Thymus (tissue), 14 donors: ENCODE measurements at places on chromosomes 16 and 17.

- no peak overlapping the region for H3K27ac ChIP-seq
- H3K4me1 ChIP-seq, result no peaks in the 10 kb centered on the region
These were observed 7.6 kb downstream of the RUNDC3A start for GRCh38 chr17:44315760-44316731.

- H3K4me1 ChIP-seq, result no peaks in the 10 kb centered on the region
- DNase-seq, result no peak
- H3K27ac ChIP-seq, result no peak overlapping the region
- no peaks in the 10 kb centered on the region for H3K27me3 ChIP-seq
- peaks cover 21% of the 10 kb centered on the region for H3K36me3 ChIP-seq
These were observed 16.1 kb downstream of the NUDT16L1 start for GRCh38 chr16:4709481-4709880.

- H3K27ac ChIP-seq, result no peak overlapping the region
- H3K4me3 ChIP-seq, result no peak overlapping the region
- no peaks in the 10 kb centered on the region for H3K36me3 ChIP-seq
- peaks cover 64% of the 10 kb centered on the region for H3K27me3 ChIP-seq
These were observed 2.6 kb upstream of the GRIN2C start for GRCh38 chr17:74862108-74862901.

- H3K36me3 ChIP-seq, result no peaks in the 10 kb centered on the region
- no peak for DNase-seq
- H3K4me3 ChIP-seq, result no peak overlapping the region
- H3K4me1 ChIP-seq, result peaks cover 31% of the 10 kb centered on the region
- no peaks in the 10 kb centered on the region for H3K27me3 ChIP-seq
These were observed 256.3 kb upstream of the SDK2 start for GRCh38 chr17:73900516-73900915.

DNA sequence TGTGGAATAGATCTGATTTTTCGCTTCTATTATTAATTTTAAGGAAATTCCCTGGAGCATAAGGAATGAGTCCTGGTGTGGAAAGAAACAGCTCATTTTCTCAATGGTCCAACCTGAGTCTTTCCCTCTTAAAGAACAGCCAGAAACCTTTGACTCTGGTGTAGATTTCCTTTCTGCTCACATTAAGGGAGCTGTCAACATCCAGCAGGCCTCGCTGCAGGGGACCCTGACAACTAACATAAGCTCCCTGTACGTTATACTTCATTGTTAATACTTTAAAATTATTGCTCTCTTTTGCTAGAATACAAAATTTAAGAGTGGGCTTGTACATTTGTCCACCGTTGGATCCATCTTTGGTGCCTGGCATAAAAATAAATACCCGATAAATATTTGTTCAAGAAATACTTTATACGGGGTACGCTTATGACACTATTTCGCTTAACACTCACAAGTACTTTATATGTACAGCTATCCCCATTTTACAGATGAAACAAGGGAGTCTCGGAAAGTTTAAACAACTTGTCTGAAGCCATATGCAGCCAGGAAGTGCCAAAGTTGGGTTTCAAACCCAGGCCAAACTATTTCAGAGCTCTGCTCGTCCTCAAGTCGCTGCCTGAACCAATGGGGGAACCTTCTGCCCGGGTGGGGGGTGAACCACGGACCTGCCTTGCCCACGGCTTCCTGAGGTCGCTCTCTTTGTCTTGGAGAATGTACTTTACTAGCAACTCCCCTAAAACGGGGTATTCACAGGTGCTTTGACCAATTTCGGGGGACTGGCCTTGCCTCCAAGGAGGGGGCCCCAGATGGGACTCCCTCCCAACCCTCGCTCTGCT is 611 bp downstream of the SMARCE1 start:
- H3K27me3 ChIP-seq, result no peaks in the 10 kb centered on the region
- H3K27ac ChIP-seq, result peak overlapping the region; percentile 99
- H3K4me1 ChIP-seq, result peaks cover 15% of the 10 kb centered on the region
- peaks cover 5% of the 10 kb centered on the region for H3K36me3 ChIP-seq
- no peak for DNase-seq

DNA sequence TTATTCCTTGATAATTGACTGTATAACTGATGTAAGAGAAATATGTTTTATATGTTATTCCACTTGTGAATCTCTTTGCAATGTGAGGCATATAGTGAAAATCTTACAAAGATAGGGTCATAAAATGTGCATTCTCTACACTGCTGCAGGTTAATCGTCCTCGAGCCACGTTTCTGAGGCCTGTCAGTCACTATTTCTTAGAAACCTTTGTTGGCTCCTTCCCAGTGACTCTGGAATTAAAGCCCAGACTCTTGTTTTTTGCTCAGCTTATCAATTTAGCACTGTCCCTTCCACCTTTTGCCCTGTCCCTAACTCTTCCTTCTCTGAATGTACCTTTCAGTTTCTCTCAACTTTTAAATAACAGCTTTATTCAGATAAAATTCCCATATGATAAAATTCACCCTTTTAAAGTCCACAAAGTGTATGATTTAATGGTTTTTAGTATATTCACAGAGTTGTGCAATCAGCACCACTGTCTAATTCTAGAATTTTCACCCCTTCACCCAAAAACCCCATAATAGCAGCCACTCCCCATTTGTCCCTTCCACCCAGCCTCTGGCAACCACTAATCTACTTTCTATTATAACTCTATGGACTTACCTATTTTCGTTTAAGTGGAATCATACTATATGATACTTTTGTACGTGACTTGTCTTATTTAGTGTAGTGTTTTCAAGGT is 8.6 kb downstream of the TNRC6A start:
- peaks cover 4% of the 10 kb centered on the region for H3K36me3 ChIP-seq
- no peak for DNase-seq
- no peaks in the 10 kb centered on the region for H3K27me3 ChIP-seq
- no peak overlapping the region for H3K27ac ChIP-seq
- no peak overlapping the region for H3K4me3 ChIP-seq

DNA sequence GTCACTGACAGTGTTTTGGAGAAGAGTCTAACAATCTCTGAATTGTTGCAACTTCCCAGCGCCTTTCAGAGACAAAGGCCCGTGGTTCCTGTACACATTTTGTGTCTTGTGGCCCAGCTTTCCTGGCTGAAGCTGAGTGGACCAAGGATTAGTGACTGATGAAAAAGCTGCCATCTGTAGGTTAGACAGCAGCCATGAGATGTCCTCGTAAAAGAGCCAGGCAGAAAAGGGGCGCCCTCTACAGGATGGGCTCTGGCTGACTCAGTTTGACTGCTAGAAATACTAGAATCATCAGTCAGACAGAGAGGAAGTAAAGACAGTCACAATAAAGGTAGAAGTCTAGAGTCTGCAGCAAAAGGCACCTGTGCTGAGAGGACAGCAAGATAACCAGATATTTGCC is 26.5 kb upstream of the NF1 start:
- H3K27me3 ChIP-seq, result no peaks in the 10 kb centered on the region
- no peak overlapping the region for H3K4me3 ChIP-seq

DNA sequence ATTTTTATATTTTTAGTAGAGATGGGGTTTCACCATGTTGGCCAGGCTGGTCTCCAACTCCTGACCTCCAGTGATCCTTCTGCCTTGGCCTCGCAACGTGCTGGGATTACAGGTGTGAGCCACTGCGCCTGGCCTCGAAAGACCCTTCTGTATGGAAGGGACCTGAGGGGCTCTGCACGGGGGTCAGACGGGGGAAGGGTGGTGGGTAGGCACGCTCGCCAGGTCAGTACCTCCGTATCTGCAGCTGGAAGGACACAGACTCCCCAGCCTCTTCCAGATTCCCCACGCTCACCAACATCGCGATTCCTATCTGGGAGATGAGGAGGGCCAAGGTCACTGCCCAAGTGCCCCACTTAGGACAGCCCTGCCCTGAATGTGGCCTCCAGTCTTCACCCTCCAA is 12.7 kb downstream of the ITGA2B start:
- no peaks in the 10 kb centered on the region for H3K4me1 ChIP-seq
- H3K27me3 ChIP-seq, result peaks cover 2% of the 10 kb centered on the region
- H3K4me3 ChIP-seq, result no peak overlapping the region
- no peak overlapping the region for H3K27ac ChIP-seq
- DNase-seq, result no peak
- H3K36me3 ChIP-seq, result no peaks in the 10 kb centered on the region

DNA sequence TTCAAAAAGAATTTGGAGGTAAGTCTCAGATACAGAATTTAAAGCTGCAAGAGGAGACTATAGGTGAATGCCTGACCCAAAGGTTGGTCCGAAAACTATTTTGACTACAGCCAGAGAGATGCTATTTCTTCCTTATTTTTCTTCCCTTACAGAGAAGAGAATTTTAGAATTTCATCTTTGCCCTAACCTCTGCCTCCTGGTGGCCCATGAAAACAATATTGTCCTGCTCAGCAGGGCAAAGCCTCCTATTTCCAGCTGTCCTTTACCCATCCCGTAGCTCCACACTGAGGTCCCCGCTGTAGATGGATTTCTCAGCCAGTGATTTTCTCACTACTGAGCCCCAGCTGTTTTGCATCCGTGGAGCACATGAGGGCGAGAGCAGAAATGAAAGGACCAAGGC is 24.6 kb downstream of the HOXB1 start:
- no peaks in the 10 kb centered on the region for H3K27me3 ChIP-seq
- no peaks in the 10 kb centered on the region for H3K4me1 ChIP-seq
- no peaks in the 10 kb centered on the region for H3K36me3 ChIP-seq
- no peak overlapping the region for H3K27ac ChIP-seq

GRCh38 chr17:81869221-81870130 is 1.7 kb downstream of the ARHGDIA start:
- peaks cover 50% of the 10 kb centered on the region for H3K4me1 ChIP-seq
- peaks cover 2% of the 10 kb centered on the region for H3K27me3 ChIP-seq
- H3K27ac ChIP-seq, result peak overlapping the region; percentile 90

- H3K27ac ChIP-seq, result no peak overlapping the region
- DNase-seq, result no peak
- H3K4me3 ChIP-seq, result no peak overlapping the region
- H3K4me1 ChIP-seq, result no peaks in the 10 kb centered on the region
- H3K36me3 ChIP-seq, result no peaks in the 10 kb centered on the region
These were observed 41.8 kb upstream of the CNTNAP4 start for GRCh38 chr16:76235426-76235825.

- H3K27ac ChIP-seq, result no peak overlapping the region
- no peaks in the 10 kb centered on the region for H3K27me3 ChIP-seq
- H3K36me3 ChIP-seq, result peaks cover 72% of the 10 kb centered on the region
- no peak for DNase-seq
These were observed 8.2 kb downstream of the TUFM start for GRCh38 chr16:28837672-28838557.

DNA sequence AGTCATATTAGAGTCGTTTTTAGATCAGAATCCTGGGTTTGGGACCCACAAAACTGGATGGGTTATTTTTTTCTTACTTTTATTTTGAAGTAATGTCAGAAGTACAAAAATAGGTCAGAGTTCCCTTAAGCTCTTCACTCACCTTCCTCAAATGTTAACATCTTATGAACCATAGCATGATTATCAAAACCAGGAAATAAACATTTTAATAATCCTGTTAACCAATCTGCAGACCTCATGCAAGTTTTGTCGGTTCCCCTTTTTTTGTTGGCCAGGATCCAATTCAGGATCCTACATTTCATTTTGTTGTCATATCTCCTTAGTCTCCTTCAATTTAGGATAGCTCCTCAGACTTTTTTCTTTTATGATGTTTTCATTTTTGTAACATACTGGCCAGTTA is 162.0 kb downstream of the CHD9 start:
- H3K4me3 ChIP-seq, result no peak overlapping the region
- no peak for DNase-seq
- no peaks in the 10 kb centered on the region for H3K36me3 ChIP-seq
- H3K27ac ChIP-seq, result no peak overlapping the region
- no peaks in the 10 kb centered on the region for H3K4me1 ChIP-seq
- H3K27me3 ChIP-seq, result no peaks in the 10 kb centered on the region

- H3K36me3 ChIP-seq, result no peaks in the 10 kb centered on the region
- no peaks in the 10 kb centered on the region for H3K4me1 ChIP-seq
- H3K4me3 ChIP-seq, result no peak overlapping the region
- DNase-seq, result no peak
- no peak overlapping the region for H3K27ac ChIP-seq
- H3K27me3 ChIP-seq, result no peaks in the 10 kb centered on the region
These were observed 1.6 kb upstream of the KRTAP2-4 start for GRCh38 chr17:41067281-41067680.

- no peak for DNase-seq
- H3K27ac ChIP-seq, result no peak overlapping the region
- H3K4me3 ChIP-seq, result no peak overlapping the region
- H3K36me3 ChIP-seq, result no peaks in the 10 kb centered on the region
- no peaks in the 10 kb centered on the region for H3K27me3 ChIP-seq
- no peaks in the 10 kb centered on the region for H3K4me1 ChIP-seq
These were observed 454.8 kb upstream of the CDH11 start for GRCh38 chr16:65576631-65577030.

- no peaks in the 10 kb centered on the region for H3K36me3 ChIP-seq
- no peak for DNase-seq
- H3K27me3 ChIP-seq, result peaks cover 47% of the 10 kb centered on the region
- H3K4me3 ChIP-seq, result no peak overlapping the region
These were observed 377 bp downstream of the SLC13A5 start for GRCh38 chr17:6712854-6713129.

DNA sequence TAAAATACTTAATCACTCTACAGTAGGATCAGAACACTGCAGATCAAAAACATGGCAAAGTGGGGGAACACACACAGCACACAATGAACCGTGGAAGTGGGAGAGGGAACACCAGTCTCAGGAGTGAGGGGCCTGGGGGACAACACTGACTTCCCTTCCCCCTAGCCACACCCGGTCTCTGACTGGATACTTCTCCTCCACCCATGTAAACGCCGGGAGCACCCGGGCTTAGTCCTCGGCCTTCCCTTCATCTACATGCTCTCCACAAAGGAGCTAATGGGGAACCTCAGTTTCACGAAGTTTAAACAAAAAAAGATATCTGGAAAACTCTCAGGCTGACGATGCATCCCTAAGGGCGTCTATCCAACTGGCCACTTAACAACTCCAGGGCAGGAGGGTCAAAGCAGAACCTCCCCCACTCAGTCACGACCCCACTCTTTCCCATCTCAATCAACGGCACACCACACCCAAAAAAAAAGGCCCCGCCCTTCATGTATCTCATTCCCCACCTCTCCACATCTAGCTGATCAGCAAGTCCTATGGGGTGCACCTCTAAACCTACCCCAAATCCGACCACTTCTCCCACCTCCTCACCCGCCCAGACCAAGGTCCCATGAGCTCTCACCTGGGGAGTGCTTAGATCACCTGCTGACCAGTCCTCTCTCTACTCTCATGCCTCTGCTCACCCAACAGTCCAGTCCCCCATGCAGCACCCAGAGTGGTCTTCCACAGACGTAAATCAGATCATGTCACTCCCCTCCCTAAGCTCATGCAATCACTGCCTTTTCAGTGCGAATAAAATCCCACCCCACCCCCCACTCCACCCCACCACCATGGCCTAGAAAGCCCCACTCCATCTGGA is 7.4 kb downstream of the ZDHHC7 start:
- peak overlapping the region; percentile 8 for H3K27ac ChIP-seq
- H3K4me1 ChIP-seq, result no peaks in the 10 kb centered on the region
- H3K4me3 ChIP-seq, result no peak overlapping the region
- peaks cover 6% of the 10 kb centered on the region for H3K36me3 ChIP-seq

GRCh38 chr16:2966808-2967191 is 2.3 kb upstream of the PAQR4 start:
- no peak for DNase-seq
- H3K4me3 ChIP-seq, result peak overlapping the region; percentile 27
- H3K27me3 ChIP-seq, result peaks cover 60% of the 10 kb centered on the region
- H3K36me3 ChIP-seq, result peaks cover 9% of the 10 kb centered on the region
